ENCODE measurements at places on chromosomes 12 and 14.

- no peak for DNase-seq
Measured at GRCh38 chr12:116244474-116245090, 32.9 kb downstream of the MED13L start.

- DNase-seq, result no peak
Measured at GRCh38 chr12:49582201-49582600, 14.3 kb upstream of the MCRS1 start.

- DNase-seq, result no peak
Measured at GRCh38 chr12:88876857-88877256, 296.6 kb upstream of the KITLG start.

DNA sequence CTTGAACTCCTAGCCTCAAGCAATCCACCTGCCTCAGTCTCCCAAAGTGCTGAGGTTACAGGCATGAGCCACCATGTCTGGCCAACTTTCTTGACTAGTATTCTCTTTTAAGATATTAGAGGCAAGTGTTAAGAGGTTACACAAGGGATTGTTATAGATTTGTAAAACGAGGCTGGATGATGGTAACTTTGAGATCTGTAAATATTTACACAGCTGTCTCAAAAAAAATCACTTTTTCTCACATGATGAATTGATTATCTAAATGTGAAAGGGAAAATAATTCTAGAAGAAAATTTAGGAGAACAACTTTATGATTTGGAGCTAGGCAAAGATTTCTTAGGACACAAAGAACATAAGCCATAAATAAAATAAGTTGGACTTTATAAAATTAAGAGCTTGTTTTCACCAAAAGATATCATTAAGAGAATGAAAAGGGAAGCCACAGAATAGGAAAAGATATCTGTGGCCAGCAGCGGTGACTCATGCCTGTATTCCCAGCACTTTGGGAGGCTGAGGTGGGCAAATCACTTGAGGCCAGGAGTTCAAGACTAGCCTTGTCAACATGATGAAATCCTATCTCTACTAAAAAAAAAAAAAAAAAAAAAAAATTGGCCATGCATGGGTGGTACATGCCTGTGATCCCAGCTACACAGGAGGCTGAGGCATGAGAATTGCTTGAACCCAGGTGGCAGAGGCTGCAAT, 77.4 kb downstream of the BBS10 start:
- no peak for DNase-seq

DNA sequence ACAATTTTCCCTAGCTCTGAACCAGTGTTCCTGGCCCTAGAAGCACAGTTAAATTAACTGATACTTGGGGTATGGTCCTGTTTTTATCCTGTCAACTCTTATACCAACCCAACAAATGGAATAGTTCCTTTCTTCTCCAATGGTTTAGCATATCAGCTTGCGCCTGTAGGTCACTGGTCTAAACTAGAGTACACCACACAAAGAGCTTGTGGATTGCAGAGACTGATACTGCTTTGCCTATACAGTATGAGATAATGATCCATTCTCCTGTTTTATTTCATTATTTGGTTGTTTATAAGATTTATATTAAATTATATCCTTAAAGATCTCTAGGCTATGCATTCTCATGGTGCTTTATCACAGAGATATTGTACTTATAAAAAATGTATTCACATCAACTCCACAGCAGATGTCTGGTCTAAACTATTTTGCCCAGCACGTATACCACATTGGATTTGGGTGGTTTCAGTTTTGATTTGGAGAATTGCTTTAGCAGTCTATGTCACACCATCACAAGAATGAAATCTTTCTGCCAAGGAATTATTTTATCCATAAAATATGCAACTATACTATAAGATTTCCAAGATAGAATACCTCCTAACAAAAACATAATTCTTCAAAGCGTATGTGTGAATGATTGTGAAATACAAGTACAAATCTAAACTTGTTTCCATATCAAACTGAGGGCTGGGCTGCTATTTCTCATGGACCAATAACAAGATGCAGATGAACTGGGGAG, 142.1 kb downstream of the SLC16A7 start:
- no peak for DNase-seq
